Choroid plexus epithelial cell (primary cell): ENCODE measurements at places on chromosomes 6 and 20.

DNA sequence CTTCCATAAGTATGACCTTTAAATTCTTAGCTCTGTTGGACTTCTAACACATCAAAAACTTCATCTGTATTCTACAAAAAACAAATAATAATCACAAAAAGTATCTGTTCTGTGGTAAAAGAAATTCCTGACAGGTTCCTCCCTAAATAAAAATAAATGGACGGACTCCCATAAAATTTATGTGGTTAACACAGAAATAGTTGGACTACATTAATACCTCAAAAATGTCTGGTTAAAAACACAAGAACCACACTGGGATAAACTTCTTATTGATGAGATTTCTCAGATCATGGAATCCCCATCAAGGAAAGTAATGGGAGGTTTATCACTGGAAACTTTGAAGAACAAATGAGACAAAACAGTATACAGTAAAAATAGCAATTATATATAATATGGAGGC lies 172.4 kb downstream of the MOXD1 start:
- DNase-seq, result peak; percentile 33

GRCh38 chr20:41047975-41048305 lies 19.3 kb downstream of the TOP1 start:
- peak; percentile 47 for DNase-seq

DNA sequence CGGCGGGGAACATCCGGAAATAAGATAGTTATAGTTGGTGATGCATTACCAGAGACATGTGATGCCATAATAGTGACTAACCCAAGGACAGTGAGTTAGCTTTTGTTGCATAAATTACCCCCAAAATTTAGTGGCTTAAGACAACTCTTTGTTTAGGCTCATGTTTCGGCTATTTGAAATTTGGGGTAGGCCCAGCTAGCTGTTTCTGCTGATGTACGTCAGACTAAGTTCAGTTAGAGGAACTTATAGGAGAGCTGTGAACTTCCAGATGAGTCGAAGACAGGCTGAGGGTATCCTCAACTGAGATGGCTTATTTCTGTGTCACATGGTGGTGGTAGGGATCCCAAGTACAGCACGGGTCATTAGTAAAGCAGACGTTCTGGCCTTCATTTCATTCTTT lies 366.5 kb downstream of the PLCB1 start:
- DNase-seq, result no peak

- DNase-seq, result no peak
Measured at GRCh38 chr6:34916348-34916967, 27.4 kb downstream of the ANKS1A start.

- no peak for DNase-seq
Measured at GRCh38 chr20:57970116-57970515, 258.3 kb downstream of the ANKRD60 start.

- DNase-seq, result no peak
Measured at GRCh38 chr6:56794421-56794820, 151.7 kb upstream of the DST start.

GRCh38 chr6:169940481-169941271 lies 189.3 kb downstream of the ERMARD start:
- DNase-seq, result no peak
